Left ventricle myocardium superior (tissue), 1 donor: ENCODE measurements at places on chromosomes 13 and 19. TPM values are rescaled to one million over a fixed set of nuclear protein-coding genes. Genes with fewer than 3 reads are reported as not detected.
A peak's percentile ranks its signal among the peaks of the same experiment; 100 is the strongest.

DNA sequence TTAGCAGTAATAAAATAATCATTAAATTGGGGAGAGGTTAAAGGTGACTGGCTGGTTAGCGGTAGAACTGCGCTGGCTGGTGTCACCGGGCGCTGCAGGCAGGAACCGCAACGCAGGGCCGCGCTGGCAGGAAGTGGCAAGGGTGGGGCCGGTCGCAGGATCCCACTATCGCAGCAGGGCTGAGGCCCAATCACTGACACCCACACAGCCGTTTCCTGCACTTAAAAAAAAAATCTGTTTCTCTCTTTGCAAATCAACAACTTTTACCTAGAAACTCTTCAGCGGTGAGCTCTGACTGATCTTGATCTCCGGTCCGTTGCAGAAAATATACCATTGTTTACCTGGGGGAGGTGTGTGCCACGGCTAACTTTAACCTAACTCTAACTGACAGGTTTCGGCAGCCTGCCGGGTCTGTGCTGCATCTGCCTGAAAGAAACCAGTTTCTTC is 46.9 kb downstream of the KLF2 start:
- DNase-seq = peak; percentile 75

DNA sequence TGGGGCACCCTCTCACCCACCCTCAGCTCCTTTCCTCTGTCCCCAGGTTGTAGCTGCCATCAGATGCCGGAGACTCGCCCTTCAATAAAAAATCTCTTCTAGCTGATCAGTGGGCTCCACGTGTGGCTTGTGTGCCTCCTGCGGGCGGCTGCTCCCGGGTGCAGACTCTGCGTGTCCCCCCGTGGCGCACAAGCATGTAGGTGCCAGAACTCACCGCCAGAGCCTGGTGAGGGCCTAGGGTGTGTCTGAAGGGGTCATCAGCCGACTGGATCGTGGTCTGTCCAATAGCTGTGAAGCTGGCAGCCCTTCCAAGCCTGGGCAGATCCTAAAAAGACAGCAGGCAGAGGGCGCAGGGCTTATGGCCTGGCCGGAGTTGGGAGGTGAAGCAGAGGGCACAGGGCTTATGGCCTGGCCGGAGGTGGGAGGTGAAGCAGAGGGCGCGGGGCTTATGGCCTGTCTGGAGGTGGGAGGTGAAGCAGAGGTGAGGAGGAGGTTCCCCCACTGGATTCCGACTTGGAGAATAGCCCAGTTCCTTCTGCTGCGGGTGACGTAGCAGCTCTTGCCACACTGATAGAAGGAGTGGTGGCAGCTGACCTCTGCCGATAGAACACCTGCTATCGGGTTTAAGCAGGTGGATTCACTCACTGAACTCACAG is 11.7 kb downstream of the NOP53 start:
- DNase-seq = no peak

GRCh38 chr13:98416408-98416807 is 160.5 kb downstream of the STK24 start:
- DNase-seq = no peak

DNA sequence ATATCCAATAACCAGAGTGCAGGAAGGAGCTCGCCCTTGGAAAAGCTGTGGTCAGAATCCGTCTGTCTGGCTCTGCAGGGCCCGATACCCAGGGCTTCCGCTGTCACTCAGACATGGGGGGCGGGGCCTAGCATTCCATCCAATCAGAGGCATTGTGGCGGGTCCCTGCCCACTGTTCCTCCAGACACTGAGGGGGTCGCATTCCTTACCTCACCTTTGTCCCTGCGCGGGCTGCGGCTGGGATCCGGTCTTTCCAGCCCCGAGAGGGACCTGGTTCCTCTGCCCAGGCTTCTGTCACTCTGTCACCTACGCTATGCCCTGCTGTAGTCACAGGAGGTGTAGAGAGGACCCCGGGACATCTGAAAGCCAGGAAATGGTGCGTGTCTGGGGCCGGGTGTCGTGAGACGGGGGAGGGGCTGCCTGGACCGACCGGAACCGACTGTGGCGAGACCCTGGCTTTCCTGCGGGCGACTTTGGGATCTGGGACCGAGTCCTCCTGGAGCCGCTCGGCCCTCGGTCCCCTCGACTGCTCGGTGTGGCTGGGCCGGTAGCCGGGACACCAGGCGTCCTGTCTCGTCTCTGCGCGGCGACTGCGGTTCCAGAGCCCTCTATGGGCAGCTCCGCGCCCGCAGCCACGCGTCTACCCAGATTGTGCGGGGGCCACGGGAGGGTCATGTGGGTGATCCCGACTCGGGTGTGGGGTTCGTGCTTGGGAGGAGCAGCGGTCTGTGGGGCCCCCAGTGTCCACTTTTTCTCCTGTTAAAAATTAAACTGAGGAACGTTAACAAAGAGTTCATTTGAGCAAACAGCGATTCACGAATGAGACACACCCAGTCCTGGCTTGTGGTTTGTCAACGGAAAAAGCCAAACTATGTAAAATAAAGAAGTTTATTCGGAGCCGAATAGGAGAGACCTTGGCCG is at the start of gene ZNF69:
TSS of gene ZNF69 (plus strand) at position 172 of the 921 bp plus-strand sequence. CDS start at position 314, 142 bp downstream.
- DNase-seq = peak; percentile 93

DNA sequence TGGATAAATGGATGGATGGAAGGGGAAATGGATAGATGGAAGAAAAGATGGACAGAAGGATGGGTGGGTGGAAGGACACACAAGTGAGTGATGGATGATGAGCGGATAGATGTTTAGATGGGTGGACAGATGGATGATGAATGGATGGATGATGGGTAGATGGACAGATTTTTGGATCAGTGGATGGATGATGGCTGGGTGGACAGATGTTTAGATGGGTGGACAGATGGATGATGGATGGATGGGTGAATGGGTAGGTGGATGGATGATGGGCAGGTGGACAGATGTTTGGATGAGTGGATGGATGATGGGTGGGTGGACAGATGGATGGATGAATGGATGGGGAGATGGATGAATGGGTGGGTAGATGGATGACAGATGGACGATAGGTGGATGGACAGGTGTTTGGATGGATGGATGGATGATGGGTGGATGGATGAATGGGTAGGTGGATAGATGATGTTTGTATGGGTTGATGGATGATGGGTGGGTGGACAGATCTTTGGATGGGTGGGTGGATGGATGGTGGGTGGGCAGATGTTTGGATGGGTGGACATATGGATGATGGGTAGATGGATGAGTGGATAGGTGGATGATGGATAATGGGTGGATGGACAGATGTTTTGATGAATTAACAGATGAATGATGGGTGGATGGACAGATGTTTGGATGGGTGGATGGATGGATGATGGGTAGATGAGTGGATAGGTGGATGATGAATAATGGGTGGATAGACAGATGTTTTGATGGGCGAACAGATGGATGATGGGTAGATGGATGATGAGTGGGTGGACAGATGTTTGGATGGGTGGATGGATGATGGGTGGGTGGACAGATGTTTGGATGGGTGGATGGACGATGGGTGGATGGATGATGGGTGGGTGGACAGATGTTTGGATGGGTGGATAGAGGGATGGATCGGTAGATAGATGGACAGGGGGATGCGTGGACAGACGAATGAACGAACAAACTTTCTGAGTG is 39.5 kb downstream of the CERS4 start:
- DNase-seq = no peak

GRCh38 chr19:19010551-19010950 is 22.8 kb downstream of the SUGP2 start:
- DNase-seq = no peak

The LRRC4B gene
- total RNA-seq = 0.62 TPM

The FLT3 gene
- total RNA-seq = 0.07 TPM

The AZU1 gene
- total RNA-seq = not detected
